ENCODE measurements at places on chromosomes 16 and 17.

GRCh38 chr17:80637048-80637781, 92.6 kb downstream of the RPTOR start:
- no peak for DNase-seq

- no peak for DNase-seq
Measured at GRCh38 chr17:49241692-49242397, 11.3 kb upstream of the PHOSPHO1 start.

- no peak for DNase-seq
Measured at GRCh38 chr17:46184696-46185095, 8.5 kb downstream of the KANSL1 start.

- DNase-seq = no peak
Measured at GRCh38 chr17:3669548-3669947, 936 bp downstream of the EMC6 start.

- DNase-seq = no peak
Measured at GRCh38 chr17:37359682-37360188, 16.1 kb upstream of the C17orf78 start.

DNA sequence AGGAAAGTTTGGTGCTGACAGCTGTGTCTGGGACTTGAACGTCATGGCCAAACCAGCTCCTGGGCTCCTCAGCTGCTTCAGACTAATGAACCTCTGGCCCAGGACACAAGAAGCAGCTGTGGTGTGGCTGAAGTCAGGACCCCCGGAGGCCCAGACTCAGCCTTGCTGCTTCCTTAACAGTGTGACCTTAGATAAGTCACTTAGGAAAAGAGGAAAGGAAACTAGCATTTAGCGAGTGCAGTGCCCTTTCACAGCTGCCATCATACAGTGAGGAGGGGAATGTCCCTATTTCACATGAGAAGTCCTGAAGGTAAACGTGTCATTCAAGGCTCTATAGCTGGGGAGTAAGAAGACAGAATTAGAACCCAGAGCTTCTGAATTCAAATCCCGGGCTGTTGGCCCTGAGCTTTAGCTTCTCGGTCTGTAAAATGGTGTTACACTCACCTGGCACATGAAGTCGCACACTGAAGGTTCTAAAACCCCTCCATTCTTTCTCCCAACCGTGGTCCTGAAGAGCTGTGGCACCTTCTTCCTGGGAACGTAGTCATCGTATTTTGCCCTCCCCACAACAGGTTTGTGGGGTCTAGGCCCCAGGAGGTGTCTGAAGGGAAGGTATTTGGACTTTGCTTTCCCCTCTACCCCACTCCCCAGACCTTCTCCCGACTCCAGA, 910 bp upstream of the RAMP2 start:
- DNase-seq = no peak

GRCh38 chr16:14249291-14250032, 178.3 kb downstream of the MRTFB start:
- peak; percentile 9 for DNase-seq

- DNase-seq = no peak
Measured at GRCh38 chr17:70261170-70261569, 91.8 kb downstream of the KCNJ2 start.

- DNase-seq = no peak
Measured at GRCh38 chr16:69319826-69320739, 8.9 kb downstream of the VPS4A start.

All from stimulated activated CD4-positive, alpha-beta T cell treated with anti-CD3 and anti-CD28 coated beads, Interleukin-12 subunit alpha, Interleukin-12 subunit beta, amount 100 ng/mL, for 24 hours (primary cell).